Hematopoietic multipotent progenitor cell (in vitro differentiated cells): ENCODE measurements at places on chromosomes 7 and 10.

DNA sequence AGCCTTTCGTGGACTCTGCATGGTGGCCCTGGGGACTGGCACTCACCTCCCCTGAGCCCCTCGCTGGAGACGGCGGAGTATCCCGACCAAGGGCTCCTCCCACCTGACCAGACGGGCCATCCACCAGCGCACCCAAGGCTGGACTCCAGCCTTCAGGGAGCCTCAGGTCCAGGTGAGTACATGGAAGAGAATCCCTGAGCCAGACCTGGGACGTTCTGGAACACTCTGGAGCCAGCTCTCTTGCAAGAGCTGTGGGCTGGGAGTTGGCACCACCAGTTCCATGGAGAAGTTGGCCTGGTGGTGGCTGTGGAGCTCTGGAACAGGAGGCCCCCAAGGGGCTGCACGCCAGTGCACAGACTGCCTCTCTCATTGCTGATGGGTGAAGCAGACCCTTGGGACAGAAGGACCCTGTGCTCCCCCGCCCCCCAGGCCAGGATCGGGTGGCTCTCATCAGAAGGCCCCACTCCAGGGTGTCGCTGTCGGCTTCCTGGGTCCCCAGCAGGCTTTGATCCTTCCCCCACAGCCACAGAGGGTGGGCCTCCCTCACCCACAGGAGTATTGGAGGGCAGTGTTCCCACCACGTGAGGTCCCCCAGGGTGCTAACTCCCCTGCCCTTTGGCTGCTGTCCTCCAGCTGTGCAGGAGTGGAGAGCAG lies 189.9 kb downstream of the EBF3 start:
- DNase-seq = no peak

DNA sequence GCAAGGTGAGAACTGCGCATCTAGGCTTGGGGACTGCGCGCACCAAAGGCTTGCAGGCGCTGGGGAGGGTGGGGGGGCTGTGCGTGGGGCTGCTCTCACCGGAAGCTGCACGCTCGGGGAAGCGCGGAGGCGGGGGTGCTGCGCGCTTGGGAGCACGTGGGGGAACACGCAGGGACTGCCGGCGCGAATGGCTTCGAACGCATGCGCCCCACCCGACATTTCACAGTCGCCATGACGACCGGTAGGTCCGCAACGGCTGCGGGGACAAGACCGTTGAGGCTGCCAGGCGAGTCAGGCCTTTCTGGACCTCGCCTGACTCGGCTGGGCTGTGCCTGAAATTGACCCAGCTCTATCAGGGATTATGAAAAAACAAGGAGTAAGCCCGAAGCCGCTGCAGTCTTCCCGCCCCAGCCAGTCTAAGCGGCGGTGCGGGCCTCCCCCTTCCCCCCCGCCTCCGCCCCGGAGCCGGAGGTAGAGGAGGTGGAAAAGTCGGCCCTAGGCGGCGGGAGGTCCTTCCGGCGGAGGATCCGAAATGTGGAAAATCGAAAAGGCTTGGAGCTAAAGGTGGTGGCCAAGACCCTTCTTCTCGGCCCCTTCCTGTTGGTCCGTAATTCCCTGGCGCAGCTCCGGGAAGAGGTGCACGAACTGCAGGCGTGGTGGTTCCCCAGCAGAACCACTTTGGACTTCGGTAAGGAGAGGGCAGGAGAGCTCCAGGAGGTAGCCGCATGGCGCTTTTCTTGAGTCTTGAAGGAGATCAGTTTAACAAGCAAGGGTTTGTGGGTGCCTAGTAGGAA lies 34.9 kb upstream of the STEAP1 start:
- DNase-seq = peak; percentile 34

DNA sequence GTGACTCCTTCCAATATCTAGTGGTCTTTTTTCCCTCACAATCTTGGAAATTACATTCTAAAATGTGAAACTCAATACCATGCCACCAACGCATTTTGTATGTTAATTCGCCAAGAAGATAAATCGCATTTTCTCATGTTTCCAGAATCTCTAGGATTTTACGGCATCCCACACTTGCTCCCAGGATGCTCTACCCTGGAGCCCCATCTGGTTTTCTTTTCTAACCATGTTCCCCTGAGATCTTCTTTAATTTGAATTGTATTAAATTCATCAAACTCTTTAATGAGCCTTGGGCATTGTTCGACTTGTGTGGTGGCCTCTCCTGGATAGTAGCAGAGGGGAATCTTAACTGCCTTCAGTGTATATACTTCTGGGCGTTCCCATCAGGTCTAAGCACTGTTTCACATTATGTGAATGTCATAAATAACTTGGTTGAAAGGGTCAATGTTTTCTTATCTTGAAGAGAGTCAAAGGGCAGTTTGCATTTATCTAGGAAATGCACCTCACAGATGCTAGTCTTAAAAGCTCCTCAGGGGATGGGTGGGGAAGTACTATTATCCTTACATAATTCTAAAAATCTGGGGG lies 169.1 kb upstream of the MEOX2 start:
- no peak for DNase-seq

DNA sequence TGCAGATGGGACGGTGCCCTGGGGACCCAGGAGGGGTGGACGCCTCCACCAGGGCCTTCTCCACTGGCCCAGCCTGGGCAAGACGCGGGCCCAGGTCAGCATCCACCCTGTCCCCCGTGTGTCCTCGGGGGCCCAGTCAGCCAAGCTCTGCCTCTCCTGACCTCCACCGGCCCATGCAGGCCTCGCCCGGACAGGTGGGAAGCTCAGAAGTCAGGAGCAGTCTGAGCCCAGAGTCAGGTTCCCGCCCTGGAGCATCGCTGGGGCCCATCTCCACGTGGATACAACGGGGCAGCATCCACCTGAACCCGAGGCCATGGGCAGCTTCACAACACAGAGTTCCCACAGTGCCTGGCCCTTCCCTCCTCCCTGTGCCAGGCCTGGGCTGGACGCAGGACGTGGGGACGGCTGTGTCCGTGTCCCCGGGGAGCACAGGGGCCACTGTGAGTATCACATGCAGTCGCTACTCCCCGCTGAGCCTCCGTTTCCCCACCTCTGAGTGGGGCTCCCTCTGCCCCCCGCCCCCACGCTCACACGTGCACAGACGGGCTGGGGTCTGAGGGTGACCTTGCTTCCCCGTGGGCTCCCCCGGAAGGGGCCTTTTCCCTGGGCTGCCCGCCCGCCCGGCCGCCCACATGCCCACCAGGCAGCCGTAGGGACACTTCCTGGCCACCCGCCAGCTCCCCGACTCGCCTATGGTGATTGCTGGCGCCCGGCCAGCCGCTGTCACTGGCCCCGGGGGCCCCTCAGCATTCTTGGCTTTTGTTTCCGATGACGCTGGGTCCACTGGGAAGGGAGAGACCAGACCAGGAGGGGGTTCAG lies 64.3 kb downstream of the PDGFA start:
- no peak for DNase-seq

DNA sequence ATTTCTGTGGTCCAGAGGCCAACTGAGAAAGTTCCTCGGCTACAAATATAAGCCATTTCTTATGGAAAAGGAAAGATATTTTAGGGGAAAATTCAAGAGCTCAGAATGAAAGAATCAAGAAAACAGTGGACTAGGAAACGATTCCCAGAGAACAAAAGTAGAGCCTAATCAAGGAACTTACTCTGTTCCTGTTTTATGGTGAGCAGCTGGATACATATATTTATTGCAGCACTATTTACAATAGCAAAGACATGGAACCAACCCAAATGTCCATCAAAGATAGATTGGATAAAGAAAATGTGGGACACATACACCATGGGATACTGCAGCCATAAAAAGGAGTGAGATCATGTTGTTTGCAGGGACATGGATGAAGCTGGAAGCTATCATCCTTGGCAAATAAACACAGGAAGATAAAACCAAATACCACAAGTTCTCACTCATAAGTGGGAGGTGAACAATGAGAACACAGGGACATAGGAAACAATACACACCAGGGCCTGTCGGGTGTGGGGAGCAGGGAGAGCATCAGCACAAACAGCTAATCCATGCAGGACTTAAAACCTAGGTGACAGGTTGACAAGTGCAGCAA lies 298.7 kb downstream of the THSD7A start:
- no peak for DNase-seq

DNA sequence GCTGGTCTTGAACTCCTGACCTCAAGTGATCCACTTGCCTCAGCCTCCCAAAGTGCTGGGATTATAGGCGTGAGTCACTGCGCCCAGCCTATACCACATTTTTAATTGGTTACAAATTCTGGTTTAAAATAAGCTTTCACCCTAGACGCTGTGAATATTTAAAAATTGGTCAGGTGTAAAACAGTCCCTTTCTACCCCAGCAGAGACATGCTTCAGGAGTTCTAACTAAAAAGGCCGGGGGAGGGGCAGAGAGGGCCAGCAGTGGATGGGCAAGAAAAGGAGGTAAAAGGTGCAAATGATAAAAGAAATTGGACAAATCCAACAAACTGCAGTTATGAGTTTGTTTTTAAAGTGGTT lies 70.0 kb downstream of the WAPL start:
- no peak for DNase-seq

DNA sequence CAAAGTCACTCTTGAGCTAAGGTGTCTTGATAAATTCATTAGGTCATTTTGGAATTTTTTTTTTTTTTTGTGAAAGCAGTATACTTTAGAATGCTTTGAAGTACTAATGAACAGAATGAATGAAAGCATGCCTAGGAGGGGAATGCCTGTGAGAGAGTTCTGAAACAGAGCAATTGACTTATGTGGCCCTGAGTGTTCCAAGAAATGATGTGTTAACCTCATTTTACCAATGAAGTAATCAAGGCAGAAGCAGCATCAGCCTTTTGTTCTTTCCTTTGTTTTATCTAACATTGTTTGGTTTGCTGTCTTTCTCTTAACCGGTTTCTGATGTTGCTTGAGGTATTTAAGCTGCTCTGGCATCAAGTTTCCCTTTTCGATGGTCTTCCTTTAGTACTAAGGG lies 154.6 kb upstream of the HGF start:
- DNase-seq = no peak

DNA sequence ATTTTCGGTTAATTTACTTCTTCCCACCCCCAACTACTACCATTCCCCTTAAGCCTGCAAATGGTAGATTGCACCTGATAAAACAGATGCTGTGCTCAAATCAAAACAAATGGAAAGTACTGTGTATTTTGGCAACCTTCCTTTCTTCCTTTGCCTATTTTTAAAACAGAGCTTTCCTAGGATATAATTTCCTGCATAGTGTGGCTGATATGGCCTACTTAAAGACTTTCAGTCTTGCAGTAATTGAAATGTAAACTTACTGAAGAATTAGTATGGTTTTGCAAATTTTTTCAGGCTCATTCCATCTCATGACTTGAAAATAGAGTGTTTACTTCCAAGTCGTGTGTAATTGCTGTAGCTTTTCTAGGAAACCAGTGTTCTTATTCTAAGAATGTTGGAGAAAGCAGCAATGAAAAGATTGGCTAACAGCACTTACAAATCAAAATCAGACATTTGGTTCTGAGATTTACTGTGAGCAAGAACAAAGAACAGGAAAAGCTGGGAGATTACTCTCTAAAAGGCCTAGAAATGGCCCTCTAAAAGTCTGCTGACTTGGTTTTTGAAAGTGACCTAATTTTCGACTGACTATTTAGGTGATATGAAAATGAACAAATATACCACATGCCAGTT lies 52.0 kb downstream of the REEP3 start:
- no peak for DNase-seq

DNA sequence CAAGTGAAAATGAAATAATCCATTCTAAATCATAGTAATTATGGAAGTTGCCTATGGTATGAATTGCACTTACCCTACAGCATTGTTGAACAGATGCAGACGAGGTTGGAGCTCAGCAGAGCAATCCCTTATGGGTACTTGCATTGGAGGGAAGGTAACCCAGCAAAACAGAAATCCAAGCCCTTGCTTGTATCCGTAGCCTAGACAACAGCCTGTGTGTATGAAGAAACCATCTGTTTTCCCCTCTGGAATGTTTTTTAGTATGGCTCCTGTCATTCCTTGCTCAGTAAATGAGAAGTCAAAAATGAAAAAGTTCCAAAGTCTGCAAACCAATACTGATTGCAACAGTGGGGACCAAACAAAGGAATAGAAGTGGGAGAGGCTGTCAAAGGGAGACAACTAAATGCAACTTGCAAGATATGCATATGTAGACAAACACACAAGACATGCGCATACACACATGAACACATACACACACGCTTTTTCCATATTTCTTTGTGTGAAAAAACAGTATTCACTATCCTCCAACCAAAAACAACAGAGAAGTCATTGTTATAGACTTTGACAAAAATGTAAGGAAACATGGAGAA lies 260.8 kb downstream of the DYNC1I1 start:
- DNase-seq = no peak

- DNase-seq = no peak
Observed at GRCh38 chr7:77838929-77839491, 40.4 kb downstream of the PHTF2 start.

DNA sequence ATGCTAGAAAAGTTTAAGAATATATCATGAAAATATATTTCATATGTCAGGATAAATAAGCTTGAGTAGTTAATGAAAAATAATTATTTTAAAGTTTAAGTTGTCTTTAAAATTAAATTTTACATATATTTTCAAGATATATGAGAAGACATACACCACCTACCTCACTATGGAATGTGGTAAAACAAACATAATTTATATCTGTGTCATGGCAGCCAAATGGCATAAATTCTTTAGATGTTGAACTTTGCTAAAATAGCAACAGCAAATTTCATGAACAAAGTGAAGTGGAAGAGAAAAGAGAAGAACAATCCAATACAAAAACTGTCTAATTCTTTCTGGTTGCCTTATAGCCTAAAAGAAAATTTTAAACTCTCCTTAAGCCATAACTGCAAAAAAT lies 39.6 kb upstream of the SLC16A12 start:
- DNase-seq = no peak

DNA sequence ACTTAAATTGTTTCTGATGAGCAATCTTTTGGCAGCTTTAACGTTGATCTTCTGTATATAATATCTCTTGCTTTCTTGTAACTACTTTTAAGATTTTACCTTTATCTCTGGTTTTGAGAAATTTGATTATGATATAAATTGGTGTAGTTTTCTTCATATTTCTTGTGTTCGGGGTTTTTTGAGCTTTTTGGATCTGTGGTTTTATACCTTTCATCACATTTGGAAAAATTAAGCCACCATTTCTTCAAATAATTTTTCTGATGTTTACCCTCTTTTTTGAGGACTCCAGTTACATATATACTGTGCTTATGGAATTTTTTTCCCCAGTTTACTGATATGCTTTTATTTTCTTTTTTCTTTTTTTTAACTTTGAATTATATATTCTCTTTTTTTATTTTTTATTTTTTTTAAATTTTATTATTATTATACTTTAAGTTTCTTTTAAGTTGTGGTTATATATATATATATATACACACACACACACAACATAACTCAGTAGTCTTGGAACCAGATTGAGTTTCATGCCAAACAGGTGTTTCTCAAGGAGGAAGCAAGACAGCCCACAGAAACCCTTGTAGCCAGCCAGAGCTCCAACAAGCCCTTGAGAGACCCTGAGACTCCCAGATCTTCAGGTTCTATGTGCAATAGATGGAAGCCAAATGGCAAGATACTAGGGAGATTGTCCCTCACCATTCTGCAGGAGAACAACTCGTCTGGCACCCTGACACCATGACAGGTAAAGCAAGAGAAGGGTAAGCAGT lies 27.5 kb upstream of the NME8 start:
- DNase-seq = no peak

GRCh38 chr7:43586251-43586900 lies 3.5 kb downstream of the STK17A start:
- peak; percentile 22 for DNase-seq

- no peak for DNase-seq
Observed at GRCh38 chr7:17131983-17132655, 166.3 kb upstream of the AHR start.
